Activated T-cell treated with anti-CD3 and anti-CD28 coated beads for 1 hour (primary cell): ENCODE measurements at places on chromosomes 6 and 20.

- no peak for DNase-seq
Measured at GRCh38 chr20:63657260-63657936, 714 bp upstream of the RTEL1 start.

GRCh38 chr6:10901770-10902169 lies 14.9 kb downstream of the SYCP2L start:
- no peak for DNase-seq

- DNase-seq, result no peak
Measured at GRCh38 chr6:72824833-72825232, 203.0 kb downstream of the KCNQ5 start.

GRCh38 chr6:111566873-111567517 lies 38.7 kb downstream of the TRAF3IP2 start:
- no peak for DNase-seq

DNA sequence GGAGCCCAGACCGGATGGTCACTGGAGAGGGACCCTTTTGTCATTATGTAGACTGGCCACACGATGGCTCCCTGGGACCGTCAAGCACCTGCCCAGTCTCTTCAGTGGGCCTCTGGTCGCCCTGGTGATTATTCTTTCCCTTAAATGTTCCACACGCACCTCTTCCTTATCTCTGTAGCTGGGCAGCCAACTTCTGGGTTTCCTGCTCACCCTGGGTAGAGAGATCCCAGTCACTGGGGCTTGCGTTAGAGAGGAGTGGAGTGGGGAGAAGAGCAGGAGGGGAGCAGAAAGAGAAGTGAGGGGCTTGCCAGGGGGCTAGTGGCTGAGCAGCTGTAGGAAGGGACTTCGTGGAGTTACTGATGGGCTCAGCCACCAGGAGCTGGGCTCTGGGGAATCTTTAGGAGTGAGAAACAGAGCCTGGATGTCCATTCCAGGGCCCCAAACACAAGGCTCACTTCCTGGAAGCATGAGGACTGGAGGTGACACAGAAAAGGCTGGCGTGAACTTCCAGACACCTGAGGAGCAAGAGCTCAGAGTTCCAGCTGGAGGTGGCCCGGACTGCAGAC lies 150.1 kb downstream of the DHX35 start:
- no peak for DNase-seq

DNA sequence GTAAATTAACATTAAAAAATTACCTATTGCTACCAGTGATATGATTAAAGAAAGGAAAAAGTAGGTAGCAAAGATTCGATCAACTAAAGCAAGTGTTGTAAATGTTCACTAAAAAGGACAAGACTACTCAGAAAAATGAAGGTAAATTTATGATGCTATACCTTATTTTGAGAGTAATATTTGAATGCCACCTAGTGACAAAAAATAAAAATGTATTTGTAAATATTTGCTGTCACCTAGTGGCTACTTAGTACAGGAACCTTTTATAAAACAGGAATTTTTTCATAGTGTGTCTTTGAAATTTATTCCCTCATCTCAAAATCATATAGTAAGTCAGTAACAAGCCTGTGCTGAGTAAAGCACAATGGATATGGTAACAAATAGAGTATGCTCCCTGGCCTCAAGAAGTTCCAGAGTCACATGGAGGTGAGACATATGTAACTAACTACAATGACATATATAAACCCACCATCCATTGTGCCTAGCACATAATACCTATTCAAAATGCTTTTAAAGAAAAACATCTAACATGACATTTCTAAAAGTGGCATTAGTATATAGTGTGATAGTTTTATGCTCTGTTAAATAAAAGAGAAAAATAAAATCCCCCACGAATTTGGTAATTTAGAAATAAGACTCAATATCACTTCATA lies 193.1 kb upstream of the SIM1 start:
- DNase-seq, result no peak

DNA sequence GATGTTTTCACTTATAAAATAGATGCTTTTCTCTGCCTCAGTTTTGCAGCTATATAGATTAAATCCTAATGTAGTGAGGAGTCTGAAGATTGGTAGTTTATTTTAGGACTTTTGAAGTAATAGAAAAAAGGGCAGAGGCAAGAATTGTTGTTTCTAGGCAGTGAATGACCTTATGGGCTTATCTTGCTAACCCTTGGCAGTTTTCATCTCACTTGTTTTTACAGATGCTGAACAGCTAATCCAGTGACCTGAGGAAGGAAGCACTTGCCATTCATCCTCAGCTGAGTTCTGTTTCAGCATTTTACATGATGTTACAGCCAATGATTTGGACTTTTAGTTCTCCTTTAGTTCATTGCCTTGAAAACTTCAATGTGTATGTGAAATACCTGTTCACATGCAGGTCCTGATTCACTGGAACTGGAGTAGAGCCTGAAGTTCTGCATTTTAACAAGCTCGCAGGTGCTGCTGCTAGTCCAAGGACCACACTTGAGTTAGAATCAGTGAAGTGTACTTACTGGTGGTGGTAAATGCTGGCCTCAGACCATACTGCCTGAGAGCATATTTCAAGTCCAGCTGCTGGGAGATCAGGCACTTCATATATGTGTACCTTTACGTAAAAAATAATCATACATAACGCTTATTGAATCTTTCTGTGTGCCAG lies 86.9 kb downstream of the TULP4 start:
- DNase-seq, result no peak

DNA sequence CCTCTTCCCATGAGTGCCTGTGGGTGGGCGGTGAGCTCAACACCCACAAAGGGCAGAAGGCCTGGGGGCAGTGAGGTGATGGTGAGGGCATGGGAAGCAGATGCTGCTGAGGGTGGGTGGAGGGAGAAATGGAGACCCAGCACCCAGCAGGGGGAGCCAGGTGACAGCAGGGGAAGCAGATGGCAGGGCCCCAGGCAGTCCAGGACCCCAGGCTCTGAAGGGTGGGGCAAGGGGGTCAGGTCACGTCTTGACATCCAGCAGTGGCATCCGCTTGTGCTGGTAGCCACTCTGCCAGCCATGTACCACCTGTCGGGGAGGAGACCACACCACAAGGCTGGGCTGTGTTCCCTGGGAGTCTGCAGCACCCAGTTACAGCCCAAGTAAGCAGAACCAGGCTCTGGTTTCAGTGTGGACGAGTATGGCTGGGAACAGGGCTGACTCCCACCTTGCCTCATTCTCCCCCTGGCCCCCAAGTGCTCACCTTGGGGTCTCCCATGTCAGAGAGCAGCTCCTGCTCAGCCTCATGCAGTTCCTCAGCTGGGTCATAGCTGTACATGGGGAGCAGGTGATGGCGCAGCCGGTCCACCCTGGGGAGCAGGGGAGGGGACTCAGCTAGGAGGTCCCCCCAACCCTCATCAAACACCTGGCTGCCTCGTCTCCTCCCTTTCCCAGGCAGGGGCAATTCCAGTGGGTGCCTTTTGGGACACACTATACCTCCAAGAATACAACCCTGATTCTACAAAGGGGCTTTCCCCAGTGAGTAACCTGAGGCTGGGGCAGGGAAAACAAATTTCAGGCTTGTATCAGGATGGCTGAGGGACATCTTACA lies 2.0 kb downstream of the SMIM29 start:
- DNase-seq, result no peak

DNA sequence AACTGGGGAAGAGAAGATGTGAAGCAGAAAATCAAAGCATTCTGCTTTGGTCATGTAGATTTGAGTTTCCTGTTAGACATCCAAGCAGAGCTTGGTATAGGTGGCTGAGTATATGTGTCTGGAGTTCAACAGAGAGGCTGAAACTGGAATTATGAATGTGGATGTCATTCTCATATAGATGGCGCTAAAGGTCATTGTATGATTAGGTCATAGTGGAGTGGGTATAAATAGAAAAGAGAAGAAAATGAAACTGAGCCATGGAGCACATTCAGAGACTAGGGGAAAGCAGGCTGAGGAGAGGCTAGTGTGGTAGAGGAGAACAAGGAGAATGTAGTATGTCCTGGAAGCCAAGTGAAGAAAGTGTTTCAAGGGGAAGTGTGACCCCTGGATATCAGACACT lies 295.6 kb upstream of the PLN start:
- DNase-seq, result no peak

DNA sequence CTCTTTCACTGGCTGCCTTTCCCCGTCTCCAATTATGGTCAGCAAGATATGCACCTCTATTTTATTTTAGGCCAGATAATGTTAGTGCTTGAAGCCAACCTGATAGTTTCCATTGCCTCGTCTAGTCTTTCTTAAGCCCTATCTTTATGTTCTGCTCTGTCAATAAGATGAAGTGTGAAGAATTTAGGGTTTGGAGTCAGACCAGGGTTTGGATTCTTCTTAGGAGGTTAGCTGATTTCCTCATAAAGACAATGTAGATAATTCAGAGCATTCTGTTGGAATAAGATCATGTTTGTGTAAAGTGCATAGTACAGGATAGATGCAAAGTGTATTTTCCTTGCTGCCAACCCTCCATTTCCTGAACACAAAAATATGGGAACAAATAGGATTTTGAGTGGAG lies 43.8 kb downstream of the PKIB start:
- DNase-seq, result no peak

DNA sequence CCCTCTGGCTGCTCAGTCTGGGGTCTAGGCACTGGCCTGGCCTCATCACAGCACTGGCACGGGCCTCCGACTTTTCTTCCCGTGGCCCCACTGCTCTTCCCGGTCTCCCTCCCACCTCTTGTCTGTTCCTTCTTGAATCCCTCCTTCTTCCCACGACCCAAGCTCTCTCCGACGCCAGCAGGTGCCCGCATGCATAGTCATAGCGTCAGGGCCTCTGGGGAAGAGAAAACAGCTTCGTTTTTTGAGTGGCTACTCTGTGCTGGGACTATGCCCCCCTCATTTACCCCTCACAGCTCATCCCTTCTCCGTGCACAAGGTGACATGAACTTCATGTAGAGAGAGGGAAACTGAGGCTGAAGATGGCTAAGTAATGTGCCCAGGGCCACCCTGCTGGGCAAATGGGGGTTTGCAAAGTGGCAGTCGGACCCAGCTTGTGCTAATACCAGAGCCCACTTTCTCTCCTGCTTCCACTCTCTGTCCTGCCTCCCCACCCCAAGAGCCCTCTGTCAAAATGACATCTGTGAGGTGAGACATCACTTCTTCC lies 59.2 kb downstream of the SYNJ2 start:
- no peak for DNase-seq

DNA sequence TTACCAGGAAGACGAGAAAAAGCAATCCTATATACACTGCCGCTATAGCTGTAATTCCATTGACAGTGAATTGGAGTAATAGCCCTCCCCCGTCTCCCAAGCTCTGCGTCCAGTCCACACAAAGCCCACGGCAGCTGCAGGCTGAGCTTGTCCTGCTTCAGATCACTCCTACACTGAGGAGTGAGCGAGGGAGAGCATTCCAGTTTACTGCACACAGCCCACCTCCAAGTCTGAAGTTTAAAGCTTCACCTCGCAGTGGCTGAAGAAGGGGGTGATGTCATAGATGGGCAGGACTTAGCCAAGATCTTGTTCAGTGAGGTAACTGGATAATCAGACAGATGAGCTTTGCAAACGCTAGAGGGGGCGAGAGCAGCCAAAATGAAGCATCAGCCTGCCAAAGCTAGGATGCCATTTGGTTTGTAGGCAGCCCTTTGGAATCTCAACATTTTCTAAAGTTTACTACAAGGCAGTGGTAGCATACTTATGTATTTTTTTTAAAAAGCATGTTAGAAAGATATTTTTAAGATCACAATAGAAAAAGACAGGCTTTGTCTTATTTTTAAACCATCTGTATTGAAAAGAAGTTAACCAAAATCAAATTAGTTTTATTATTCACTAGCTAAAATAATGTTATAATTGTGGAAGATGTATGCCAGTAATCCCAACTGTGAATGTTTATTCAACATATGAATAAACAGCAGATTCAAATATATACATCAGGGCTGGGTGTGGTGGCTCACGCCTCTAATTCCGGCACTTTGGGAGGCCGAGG lies at the start of gene FLRT3:
TSS of gene FLRT3 (minus strand) at position 213 of the 772 bp plus-strand sequence. CDS start 10,106 bp downstream, outside the sequence.
- DNase-seq, result no peak

DNA sequence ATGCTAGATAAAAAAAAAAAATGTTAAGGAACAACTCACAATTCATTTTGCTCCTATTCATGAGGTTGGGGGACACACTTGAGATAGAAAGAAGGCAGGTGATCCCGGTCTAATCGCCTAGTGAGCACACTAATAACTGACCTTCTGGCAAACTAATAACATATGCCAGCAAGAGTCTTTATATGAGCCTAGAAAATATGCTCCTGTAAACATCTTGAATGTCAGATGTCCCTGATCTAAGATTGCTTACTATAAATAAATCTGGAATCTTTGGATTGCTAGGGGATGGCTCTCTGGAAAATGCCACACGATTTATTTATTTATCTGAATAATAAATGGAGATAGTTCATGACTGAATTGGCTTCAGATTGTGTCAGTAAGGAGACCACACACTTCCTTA lies 821.9 kb downstream of the GRIK2 start:
- DNase-seq, result no peak

DNA sequence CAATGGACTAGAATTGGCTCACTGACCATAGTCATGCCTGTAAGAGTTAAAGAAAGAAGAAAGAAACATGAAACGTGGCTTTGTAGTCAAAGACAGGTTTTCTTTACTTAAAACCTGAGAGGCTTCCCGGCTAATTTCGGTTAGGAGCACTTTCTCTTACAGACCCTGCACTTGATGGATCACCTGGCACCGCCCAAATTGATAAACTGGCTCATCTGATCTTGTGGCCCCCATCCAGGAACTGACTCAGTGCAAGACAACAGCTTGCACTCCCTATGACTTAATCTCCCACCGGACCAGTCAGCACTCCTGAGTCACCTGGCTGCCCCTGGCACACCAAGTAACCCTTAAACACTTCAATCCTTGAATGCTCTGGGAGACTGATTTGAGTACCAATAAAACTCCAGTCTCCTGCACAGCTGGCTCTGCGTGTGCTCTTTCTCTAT lies 12.3 kb downstream of the TMEM14B start:
- DNase-seq, result no peak

- no peak for DNase-seq
Measured at GRCh38 chr20:25992146-25992545, 295.5 kb upstream of the ZNF337 start.

GRCh38 chr6:142893088-142893487 lies 51.9 kb downstream of the HIVEP2 start:
- DNase-seq, result no peak

DNA sequence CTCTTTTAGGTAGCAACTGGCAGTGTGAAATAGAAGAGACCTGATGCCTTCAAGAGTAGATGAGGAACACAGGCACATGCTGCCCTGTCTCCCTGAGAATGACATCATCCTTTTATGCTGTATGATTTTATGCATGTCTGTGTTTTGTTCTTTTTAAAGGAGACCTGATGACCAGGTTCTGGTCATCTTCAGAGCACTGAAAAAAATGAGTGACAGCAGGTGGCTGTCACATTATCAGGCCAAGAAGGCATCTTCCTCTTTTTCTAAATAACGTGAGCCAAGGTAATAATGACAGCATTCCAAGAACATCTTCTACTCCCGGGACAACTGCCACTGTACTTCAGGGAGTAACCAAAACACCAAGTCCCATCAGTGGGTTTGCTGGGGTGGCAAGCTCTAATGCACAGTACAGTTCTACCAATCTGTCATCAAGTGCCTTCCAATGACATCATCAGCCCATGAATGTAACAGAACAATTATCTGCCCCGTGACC lies 28.9 kb downstream of the CNKSR3 start:
- DNase-seq, result no peak

DNA sequence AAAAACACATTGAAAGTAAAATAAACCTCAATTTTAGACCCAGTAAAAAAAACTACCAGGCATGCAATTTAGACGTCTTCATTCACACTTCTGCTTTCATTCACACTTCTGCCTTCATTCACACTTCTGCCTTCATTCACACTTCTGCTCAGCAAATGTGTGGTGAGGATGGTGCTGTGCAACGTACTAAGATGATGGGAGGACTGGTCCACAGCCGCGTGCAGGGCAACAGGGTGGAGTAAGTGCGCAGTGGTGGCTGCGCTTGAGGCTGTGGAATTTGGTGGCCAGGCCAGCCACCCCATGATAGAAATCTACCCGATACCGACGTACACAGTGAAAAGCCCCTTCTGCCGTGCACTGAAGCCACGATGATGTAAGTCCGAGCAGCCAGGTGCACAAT lies 114.3 kb upstream of the CD93 start:
- no peak for DNase-seq
